ENCODE measurements at places on chromosomes 4 and X.

DNA sequence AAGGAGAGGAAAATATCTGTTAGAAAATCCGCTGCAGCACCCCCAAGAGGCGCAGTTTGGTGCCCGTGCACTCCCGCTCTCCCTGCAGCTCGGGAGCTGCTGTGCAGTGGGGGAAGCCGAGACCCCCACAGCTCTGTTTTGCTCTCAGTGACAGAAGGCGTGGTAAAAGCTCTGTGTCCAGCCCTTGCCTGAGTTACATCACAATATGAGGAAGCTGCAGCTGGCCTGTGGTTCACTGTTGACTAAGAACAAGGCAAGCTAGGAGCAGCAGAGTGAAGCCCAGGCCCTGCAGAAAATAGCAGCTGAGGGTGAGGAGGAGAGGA, 88.5 kb upstream of the ADRA2C start:
- no peak overlapping the region for H3K27ac ChIP-seq
- H3K27me3 ChIP-seq, result no peaks in the 10 kb centered on the region
- no peak overlapping the region for H3K4me3 ChIP-seq
- H3K36me3 ChIP-seq, result no peaks in the 10 kb centered on the region
- DNase-seq, result no peak

DNA sequence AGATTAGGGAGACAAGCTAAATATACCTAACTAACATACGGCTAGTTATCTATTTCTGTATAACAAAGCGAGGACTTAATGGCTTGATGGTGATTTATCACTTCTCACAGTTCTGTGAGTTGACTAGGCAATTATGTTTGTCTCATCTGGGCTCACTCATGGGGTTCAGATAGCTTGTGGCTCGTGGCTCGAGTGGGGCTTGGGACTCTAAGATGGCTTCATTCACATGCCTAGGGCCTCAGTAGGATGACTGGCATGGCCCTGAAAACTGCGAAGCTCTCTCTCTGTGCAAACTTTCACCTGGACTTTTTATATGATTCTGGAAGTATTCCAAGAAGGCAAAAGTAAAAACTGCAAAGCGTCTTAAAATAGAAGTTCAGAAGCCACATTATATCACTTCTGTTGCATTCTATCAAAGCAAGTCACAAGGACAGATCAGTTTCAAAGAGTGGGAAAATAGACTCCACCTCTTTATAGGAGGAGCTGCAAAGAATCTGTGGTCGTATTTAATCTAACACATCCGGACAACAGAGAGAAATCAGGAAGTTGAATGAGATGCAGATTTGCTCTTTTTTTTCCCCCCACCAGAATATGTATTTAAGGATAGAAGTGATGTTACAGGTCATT, 491.2 kb downstream of the INPP4B start:
- peak overlapping the region; percentile 82 for H3K27ac ChIP-seq
- peaks cover 35% of the 10 kb centered on the region for H3K36me3 ChIP-seq
- H3K4me3 ChIP-seq, result peak overlapping the region; percentile 31
- no peaks in the 10 kb centered on the region for H3K27me3 ChIP-seq
- peak; percentile 29 for DNase-seq
- H3K4me1 ChIP-seq, result peaks cover 92% of the 10 kb centered on the region

DNA sequence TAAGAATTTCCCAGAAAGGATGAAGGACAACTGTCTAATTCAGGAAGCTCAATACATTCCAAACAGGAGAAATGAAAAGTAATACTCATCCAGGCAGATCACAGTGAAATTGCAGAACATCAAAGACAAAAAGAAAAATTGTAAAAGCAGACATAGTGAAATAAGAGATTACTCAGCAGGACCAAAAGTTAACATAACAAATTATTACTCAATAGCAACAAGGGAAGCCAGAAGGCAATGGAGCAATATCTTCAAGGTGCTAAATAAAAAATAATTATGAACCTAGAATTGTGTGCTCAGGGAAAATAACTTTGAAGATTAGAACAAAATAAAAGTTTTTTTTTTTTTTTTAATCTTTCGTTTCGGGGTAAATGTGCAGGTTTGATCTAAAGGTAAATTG, 30.5 kb upstream of the ENPP6 start:
- no peak for DNase-seq
- peaks cover 7% of the 10 kb centered on the region for H3K4me1 ChIP-seq
- H3K27ac ChIP-seq, result no peak overlapping the region

DNA sequence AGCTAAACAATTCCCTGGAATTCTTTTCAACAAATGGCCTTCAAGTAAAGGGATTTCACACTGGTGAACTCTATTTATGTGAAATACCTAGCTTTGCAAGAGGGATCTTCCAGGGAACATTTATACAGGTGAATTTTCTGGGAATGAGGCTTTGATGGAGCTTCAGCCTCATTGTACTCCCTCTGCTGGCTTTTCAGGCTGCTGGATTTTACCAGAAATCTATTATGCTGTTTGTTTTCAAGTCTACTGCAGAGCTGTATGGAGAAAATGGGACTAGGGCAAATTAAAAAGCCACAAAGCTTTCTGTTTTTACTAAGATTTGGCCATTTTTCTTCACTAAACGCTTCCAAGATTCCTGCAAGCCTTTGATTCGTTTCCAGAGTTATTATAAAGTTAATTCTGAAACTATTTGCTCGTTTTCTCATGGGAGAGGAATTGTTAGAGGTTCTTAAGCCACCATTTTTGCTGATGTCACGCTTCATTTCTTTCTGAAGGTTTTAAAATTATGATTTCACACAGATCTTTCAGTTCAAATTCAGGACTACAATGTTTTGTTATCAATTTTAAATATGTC, 31.6 kb downstream of the KDM6A start:
- H3K27me3 ChIP-seq, result no peaks in the 10 kb centered on the region
- no peak overlapping the region for H3K4me3 ChIP-seq
- H3K36me3 ChIP-seq, result peaks cover 18% of the 10 kb centered on the region
- H3K4me1 ChIP-seq, result peaks cover 50% of the 10 kb centered on the region
- no peak overlapping the region for H3K27ac ChIP-seq

- DNase-seq, result no peak
- no peak overlapping the region for H3K4me3 ChIP-seq
- H3K27ac ChIP-seq, result no peak overlapping the region
- H3K4me1 ChIP-seq, result no peaks in the 10 kb centered on the region
- no peaks in the 10 kb centered on the region for H3K36me3 ChIP-seq
- H3K27me3 ChIP-seq, result no peaks in the 10 kb centered on the region
Measured at GRCh38 chr4:93469560-93469959, 359.0 kb upstream of the ATOH1 start.

GRCh38 chrX:120365320-120365719, 3.4 kb downstream of the ATP1B4 start:
- DNase-seq, result peak; percentile 45
- H3K27me3 ChIP-seq, result no peaks in the 10 kb centered on the region
- H3K4me3 ChIP-seq, result no peak overlapping the region
- H3K4me1 ChIP-seq, result no peaks in the 10 kb centered on the region
- H3K36me3 ChIP-seq, result no peaks in the 10 kb centered on the region
- no peak overlapping the region for H3K27ac ChIP-seq

GRCh38 chr4:67038228-67038566, 507.1 kb downstream of the CENPC start:
- H3K4me3 ChIP-seq, result no peak overlapping the region
- no peaks in the 10 kb centered on the region for H3K36me3 ChIP-seq
- no peaks in the 10 kb centered on the region for H3K27me3 ChIP-seq

DNA sequence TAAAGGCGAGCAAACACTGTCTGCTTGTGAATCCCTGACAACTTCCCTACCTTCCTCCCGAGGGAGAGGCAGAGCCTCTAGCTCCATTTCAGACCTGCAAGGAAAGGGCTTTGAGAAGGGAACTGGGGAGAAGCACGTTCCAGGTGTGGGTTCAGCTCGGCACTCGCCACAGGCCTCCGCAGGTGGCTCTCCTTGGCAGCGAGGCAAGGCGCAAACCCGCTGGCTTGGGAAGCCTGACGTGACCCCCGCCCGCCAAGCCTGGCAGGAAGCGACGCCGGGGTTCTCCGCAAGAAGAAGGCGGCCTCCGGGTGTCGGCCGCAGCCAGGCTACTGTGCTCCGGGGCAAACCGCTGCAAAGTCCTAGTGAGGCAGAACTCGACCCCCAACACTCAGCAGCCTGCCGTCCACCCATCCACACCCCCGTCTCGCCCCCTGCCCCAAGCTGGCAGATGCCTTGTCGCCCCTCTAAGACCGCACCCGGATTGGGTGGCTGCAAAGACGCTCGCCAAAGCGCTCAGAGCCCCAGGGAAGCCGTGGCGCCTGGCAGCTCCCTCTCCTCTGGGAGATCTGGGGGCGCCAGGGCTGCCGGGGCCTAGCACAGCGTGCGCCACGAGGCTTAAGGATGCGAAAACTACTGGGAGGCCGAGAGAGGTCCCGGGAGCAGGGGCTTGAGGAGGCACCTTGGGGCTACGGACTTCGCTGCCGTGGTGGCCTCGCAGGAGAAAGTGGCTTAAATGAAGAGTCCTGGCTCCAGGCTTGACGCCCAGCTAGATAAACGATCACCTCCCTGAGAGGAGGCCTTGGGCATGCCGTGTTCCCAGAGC, 21.8 kb downstream of the NKX3-2 start:
- H3K36me3 ChIP-seq, result peaks cover 3% of the 10 kb centered on the region
- peak overlapping the region; percentile 46 for H3K27ac ChIP-seq
- H3K27me3 ChIP-seq, result peaks cover 72% of the 10 kb centered on the region

DNA sequence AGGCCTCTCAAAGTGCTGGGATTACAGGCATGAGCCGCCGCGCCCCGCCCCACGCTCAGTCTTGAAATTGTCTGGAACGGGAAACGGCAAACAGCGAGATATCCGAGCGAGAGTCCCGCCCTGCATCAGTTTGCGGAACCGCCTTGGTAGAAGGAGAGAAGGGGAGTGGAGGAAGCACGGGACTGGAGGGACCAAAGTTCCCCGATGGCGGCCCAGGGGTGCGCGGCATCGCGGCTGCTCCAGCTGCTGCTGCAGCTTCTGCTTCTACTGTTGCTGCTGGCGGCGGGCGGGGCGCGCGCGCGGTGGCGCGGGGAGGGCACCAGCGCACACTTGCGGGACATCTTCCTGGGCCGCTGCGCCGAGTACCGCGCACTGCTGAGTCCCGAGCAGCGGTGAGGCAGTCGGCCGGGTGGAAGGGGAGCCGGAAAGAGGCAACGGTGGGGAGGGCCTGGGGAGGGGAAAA, at the start of gene BST1:
BST1 (plus strand) TSS at position 125 of the 463 bp plus-strand sequence; CDS start at position 205, 80 bp downstream.
- no peaks in the 10 kb centered on the region for H3K36me3 ChIP-seq
- peak within 1 kb of the TSS; percentile 81 for H3K4me3 ChIP-seq
- peak; percentile 58 for DNase-seq
- peaks cover 16% of the 10 kb centered on the region for H3K4me1 ChIP-seq
- peaks cover 23% of the 10 kb centered on the region for H3K27me3 ChIP-seq

Measured in activated CD4-positive, alpha-beta T cell treated with anti-CD3 and anti-CD28 coated beads, Interleukin-2, amount 10 ng/mL, durations not matched to agents 7 days and 5 days (primary cell).